CD4-positive, alpha-beta T cell (primary cell): ENCODE measurements at places on chromosomes 5 and 9.

DNA sequence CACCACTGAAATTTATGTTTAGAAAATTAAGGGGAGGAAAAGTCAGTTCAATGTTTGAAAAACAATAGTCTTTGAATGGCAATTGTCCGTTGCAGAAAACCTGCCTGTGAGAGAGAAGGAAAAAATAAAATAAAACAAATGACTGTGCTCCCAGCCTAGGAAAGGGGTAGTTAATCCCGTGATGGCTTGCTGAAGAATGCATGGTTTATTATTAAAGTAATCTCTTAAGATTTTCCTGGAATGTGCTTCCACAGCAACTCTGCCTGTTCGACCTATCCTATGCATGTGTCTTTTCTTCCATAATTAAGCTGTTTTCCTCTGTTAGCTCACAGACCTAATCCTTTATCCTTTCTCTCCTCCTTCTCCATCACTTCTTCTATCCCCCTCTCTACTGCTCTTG lies 2.4 kb upstream of the DAB2 start:
- no peak for DNase-seq

DNA sequence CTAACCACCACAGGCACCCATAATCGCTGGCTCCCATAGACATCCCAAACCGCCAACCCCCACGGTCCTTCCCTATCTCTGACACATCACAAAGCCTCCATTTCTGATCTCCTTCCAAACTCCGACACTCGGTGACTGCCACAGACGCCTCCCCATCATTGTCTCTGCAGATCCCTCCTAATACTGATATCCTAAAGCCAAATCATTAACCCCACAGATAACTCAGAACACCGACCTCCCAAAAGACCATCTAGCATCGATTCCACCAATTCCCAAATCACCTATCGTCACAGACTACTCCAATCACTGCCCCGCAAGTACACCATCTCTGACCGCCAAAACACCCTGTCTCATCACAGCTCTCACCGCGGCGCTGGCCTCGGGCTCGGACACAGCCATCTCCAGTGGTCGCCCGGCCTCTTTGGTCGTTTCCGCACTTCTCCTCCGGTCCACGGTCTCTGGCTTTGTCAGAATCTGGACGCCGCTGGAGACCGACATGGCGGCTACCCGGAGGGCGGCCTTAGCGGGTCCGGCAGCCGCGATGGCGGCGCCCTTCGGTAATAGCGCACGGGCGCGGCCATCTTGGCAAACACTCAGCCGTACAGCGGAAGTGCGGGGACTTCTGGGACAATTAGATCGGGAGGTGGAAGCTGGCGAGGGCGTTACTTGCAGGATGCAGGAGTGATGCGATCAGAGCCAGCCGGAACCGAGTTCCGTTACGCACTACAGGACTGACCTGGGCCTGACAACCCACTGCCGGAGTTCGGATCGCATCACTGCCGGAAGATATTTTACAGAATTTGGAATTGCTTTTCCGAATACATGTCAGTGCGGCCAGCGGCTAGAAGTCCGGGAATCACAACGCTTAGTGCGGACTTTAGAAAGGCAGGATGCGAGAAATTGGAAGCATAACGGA lies at the start of gene ZFP37:
ZFP37 (minus strand) TSS at position 534 of the 916 bp plus-strand sequence; CDS start at position 498, 36 bp downstream.
- DNase-seq, result peak; percentile 77

- DNase-seq, result no peak
Measured at GRCh38 chr5:143274952-143275351, 128.5 kb downstream of the NR3C1 start.

GRCh38 chr5:117295941-117296340 lies 721.3 kb upstream of the SEMA6A start:
- DNase-seq, result no peak

GRCh38 chr5:157541447-157542118 lies 34.0 kb downstream of the ADAM19 start:
- peak; percentile 57 for DNase-seq

DNA sequence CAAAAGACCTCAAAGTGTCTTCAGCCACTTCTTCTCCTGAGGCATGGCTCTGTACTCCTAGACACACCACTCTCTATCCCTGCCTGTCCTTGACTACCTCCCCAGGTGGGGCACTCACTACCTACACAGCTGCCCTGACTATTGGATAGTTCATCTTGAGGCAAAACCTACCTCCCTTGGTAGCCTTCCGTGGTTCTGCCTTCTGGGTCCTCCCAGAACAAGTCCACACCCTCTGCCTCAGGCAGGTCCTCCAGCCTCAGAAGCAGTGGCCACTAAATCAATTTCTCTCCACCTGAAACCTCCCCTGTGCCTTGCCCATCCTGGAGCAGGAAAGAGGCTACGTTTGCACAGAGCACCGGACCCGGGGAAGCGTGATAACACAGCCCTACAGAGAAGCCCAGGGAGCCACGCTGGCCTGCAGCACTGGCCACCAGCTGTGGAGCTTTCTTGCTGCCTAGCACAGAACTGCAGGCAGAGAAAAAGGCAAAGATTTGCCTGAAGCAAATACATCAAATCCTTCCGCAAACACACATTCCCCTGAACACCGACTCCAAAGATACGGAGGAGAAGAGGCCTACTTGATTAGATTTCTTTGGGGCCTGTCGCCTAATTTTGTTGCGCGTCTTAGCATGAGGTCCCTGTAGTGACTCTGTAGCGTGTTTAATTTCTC lies 141.8 kb downstream of the C9orf50 start:
- DNase-seq, result no peak
